NCI-H526 treated with DMSO at 0.1 percent for 48 hours (cell line): ENCODE measurements at places on chromosomes 1 and 21.

GRCh38 chr1:32182060-32182459, 2.6 kb downstream of the TXLNA start:
- DNase-seq = no peak

DNA sequence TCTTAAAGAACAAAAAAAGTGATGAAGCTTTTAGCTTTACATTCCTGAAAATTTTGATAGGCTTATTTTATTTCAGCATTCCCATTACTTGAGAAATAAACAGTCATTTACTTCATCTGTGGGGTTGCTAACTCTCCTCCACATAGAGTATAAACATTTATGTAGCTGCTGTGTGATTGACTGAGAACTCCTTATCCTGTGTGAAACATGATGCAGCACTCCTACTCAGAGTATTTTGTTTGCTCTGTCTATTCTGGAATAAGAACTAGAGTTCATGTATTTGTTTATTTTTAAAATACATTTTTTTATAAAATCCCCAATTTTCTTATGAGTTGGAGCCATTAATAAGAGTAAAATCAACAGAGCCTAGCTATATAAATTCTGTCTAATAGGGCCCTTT, 318.7 kb upstream of the SPAG17 start:
- no peak for DNase-seq

DNA sequence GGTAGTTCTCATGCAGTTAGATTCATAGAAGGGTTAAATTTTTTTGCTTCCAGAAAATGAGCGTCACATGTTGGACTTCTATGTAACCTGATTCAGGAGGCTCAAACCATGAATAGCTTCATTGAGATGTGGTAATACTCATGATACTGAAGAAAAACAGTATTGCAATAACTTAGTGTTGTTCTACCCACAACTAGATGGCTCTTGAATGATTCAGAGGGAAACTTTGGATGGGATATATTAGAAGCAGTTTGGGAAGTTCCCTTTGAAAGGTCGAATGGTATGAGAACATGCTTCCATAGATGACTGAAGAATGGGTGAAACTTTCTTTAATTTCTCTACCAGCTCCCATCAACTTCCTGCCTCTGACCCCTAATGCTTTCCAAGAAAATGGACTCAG, 211.7 kb upstream of the PTGFR start:
- no peak for DNase-seq

- DNase-seq = no peak
Observed at GRCh38 chr1:22375601-22376000, 76.0 kb upstream of the ZBTB40 start.

- DNase-seq = no peak
Observed at GRCh38 chr1:155871390-155871789, 12.0 kb downstream of the SYT11 start.

DNA sequence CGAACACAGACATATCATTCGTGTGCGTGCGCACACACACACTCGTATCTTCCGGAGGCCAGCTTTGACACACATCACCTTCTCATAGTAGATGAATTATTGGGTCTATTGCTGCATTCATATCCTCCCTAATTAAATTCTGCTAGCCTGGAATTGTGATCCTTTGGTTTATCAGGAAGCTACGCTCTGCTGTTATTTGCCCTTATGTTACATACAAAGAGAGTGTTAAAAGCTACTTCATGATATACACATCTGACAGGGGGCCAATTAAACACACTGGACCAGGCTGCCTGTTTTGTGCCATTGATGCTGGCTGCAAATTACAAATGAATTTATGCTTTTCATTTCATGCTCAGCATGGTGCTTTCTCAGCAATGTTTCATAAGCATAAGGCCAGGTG, 252.0 kb downstream of the RHOU start:
- no peak for DNase-seq

- no peak for DNase-seq
Observed at GRCh38 chr1:109493227-109493626, 667 bp upstream of the CYB561D1 start.

DNA sequence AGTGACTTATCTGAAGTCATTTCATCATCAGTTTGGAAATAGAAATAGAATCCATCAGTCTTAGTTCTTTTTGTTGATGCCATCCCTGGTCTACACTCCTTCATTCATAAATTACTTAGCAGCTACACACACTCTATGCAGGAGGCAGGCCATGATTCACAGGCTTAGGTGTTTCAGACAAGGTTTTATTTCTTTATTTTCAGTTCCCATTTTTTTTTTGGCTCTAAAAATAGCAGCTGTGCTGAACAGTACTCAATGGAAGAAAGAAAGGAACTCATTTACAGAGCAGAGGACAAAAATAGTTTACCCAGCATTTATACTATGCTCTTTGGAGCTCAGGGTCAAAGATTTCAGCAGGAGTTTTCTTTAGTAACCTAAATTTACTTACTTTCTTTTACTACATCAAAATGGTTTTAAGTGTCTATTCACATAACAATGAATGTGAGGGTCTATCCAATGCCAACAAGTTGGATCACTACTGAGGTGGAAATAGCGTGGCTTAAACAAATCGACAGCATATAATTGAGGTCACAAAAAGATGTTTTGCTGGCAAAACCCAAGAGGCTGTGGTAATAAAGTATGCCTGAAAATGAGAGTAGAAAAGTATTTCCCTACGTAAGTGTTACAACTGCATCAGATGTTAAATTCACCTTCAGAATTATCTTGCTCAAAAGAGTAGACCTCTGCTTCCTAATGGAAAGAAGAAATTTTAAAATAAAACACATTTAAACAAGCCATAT, 7.7 kb downstream of the KRTAP19-8 start:
- DNase-seq = no peak

- no peak for DNase-seq
Observed at GRCh38 chr1:11985851-11986250, 5.6 kb downstream of the MFN2 start.

- no peak for DNase-seq
Observed at GRCh38 chr1:91133248-91133647, 111.4 kb upstream of the ZNF644 start.

GRCh38 chr1:37149296-37149695, 115.0 kb upstream of the GRIK3 start:
- no peak for DNase-seq

DNA sequence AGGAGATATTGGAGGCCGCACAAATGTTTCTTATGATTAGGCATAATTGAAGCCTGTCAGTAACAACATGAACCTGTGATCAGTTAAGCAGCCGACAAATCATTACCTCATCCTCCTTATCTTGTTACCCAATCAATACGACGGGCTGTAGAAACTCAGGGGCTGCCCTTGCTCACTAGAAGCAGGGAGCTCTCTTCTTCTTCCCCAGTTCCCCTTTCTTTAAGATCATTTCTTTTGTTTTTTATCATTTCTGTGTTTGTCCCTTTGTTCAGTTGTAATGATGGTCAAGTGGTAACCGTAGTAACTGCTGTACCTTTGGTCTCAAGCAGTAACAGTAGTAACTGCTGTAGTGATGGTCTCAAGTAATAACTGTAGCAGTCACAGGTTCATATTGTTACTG, 13.8 kb upstream of the FCGR2A start:
- DNase-seq = no peak

DNA sequence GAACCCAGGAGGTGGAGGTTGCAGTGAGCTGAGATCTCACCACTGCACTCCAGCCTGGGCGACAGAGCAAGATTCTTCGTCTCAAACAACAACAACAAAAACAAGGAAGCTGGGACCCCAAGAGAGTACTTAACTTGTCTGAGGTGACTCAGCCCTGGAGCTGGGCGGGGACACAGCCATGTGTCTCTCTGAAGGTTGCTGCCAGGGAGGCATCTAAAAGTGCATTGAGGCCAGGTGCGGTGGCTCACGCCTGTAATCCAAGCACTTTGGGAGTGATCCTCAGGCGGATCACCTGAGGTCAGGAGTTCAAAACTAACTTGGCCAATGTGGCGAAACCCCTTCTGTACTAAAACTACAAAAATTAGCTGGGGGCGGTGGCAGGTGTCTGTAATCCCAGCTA, 7.7 kb downstream of the IFI6 start:
- DNase-seq = no peak

GRCh38 chr1:2128189-2128901, 66.2 kb downstream of the FAAP20 start:
- no peak for DNase-seq

DNA sequence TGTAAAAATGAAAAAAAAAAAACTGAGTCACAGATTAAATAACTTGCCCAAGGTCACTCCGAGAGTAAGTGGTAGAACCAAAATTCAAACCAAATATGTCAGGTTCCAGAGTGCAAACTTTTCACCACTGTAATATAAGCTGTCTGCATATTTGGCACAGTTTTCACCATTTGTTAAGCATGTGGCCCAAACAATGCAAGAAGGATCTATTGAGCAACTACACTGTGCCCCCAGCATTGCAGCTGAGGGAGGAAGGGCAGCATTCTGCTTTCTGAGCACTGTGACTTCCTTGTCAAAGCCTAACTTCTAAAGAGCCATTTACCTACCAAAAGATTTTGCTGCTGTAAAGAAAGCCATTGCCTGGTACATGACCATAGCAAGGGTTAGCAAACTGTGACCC, 133.4 kb downstream of the SYT2 start:
- no peak for DNase-seq

DNA sequence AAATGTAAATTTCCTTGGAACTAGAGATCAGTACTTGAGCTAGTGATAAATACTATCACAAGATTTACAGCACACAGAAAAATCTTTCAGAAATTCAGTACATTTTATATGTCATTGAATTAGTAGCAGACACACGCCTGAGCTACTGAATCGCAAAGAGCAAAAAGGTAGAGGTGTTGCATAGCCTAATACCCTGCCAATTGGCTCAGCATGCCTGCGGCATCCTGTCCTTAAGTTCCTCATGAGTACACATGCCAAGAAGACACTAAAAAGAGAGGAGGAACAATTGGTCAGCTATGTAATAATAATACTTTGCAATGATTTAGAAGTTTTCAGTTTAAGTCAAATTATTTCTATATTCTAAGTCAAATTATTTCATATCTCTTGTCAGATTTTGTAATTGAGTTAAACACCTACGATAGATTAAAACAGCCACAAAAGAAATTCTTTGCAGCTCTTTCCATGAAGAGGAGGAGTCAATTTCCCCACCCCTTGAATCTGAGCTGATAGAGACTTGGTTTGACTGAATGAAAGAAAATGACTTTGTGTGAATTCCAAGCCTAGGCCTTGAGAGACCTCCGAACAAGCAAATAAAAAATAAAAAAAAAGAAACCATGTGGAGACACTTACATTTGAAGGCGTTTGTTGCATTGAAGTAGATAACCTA, 36.2 kb upstream of the PKN2 start:
- DNase-seq = no peak

- no peak for DNase-seq
Observed at GRCh38 chr1:150808846-150809245, 786 bp upstream of the CTSK start.

DNA sequence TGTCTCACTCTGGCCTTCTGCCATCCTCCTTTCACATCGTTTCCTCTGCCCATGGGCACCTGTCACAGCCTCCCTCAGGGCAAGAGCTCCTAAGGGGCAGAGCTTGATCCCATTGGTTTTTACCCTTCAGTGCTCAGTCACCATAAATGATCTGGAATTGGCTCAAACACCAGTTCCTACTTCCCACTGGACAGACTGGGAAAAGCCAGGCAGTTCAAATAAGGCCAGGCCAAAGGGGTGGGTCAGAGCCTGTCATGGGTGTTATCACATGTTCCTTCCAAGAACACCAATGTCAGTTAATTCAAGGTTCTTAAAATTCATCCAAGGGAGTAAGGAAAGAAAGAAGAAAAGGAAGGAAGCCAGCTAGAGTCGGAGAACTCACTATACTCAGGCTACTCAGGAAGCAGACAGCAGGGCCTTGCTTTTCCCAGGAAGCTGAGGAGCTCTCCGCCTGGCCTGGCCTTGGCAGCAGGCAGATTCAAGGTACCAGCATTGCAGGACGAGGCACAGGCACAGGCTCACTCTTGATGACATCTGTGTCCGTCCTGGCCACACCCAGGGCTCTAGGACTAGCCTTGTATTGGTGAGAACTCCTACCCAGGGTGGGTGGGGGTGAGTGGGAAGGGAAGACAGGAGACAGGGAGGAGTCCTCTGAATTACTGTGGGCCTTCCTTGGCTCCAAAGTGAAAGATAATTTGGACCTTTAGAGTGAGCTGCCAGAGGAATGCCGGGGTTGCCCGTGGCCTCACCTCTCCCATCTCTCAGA, 32.2 kb upstream of the ARTN start:
- no peak for DNase-seq

DNA sequence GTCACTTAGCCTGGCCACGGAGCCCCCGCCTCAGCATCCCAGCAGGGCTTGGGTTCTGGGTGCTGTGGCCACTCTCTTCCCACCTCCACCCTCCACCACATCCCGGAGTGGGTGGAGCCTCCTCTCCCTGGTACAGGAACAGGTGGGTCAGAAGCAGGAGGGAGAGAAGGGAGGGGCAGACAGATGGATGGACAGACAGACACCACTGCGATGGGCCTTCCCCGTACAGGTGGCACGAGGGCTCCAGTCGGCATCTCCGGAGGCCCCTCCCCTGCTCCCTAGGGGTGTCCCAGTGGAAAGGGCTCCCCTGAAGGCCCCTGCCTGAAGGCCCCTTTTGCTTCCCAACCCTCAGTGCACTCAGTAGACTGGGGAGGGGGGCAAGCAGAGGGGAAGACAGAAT, 96.9 kb upstream of the TARDBP start:
- DNase-seq = no peak

GRCh38 chr21:30269803-30270530, 12.8 kb downstream of the KRTAP24-1 start:
- no peak for DNase-seq

- no peak for DNase-seq
Observed at GRCh38 chr1:209318181-209319056, 265.1 kb upstream of the CAMK1G start.

DNA sequence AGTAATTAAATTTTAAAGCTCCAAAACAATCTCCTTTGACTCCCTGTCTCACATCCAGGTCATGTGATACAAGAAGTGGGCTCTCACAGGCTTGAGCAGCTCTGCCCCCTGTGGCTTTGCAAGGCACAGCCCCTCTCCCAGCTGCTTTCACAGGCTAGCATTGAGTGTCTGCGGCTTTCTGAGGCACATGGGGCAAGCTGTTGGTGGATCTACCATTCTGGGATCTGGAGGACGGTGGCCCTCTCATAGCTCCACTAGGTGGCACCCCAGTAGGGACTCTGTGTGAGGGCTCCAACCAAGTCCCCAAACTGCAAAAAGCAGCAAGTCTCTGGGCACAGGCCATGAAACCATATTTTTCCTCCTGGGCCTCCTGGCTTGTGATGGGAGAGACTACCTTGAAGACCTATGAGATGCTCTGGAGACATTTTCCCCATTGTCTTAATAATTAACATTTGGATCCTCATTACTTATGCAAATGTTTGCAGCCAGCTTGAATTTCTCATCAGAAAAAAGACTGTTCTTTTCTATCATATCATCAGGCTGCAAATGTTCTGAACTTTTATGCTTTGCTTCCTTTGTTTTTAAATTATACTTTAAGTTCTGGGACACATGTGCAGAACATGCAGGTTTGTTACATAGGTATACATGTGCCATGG, 554.1 kb upstream of the OLFM3 start:
- DNase-seq = no peak

DNA sequence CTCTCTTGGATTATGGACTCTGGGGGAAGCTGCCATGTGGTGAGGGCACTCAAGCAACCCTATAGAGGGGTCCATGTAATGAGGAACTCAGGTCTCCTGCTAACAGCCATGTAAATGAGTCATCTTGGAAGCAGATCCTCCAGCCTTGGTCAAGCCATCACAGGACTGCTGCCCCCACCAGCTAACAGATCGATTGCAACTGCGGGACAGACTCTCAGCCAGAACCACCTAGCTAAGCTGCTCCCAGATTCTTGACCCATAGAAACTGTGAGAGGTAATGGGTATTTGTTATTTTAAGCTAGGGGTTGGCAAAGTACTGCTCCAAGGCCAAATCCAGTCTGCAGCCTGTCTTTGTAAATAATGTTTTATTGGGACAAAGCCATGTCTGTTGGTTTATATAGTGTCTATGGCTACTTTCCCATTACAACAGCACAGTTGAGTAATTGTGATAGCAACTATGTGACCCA, 27.6 kb upstream of the MAP3K7CL start:
- DNase-seq = no peak
